Osteocyte (in vitro differentiated cells): ENCODE measurements at places on chromosomes 12 and 14. TPM values are rescaled to one million over a fixed set of nuclear protein-coding genes. Genes with fewer than 3 reads are reported as not detected.

DNA sequence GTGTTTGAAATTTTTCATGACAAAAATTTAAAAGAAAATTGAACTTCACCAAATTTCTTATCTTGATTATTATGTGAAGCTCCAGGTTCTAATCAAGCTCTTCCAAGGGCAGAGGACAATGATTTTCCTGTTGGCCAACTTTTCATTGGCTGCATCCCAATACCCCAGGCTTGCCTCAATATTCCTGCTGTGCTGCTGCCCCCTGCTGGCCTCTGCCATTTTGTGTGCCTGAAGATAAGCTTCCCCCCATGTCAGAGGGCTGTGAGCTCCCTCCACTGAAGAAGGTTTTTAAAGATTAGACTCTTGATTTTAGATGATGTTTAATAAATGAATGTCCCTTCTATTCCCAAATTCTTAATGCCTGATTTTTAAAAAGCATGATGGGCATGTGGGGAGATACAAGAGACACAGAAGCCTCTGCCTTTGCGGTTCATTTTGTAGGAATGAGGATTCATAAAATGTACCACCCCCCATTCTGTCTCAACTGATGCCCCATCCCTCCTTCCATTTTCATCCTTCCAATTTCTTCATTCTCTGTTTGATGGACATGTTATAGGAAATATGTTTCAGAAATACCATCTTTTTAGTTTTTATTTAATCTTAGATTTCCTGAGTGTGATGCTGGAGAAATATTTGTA is 76.7 kb upstream of the RGS6 start:
- no peak overlapping the region for H3K4me3 ChIP-seq
- H3K36me3 ChIP-seq = no peaks in the 10 kb centered on the region
- no peak for DNase-seq
- peaks cover 17% of the 10 kb centered on the region for H3K27me3 ChIP-seq
- H3K27ac ChIP-seq = no peak overlapping the region

Gene GYS2
- 0.10 TPM in 1 of 2 replicates, not detected in the other for total RNA-seq

DNA sequence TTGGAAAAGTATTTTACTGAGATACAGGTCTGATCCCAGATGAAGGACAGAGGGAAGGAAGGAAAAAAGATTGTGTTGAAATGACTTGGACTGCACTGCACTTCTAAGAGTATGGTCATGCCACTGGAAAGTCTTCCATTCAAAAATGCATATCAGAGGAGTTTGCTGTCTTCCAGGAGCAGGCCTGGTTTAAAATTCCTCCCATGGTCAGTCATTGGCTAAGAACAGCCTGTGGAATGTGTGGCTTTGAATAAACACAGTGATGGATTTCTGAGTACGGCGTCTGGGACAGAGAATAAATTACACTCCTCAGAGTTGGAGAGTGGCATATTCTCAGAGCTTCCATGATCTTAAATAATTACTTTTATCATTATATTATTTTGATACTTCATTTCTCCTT is 245.8 kb upstream of the PDZRN4 start:
- H3K27ac ChIP-seq = no peak overlapping the region
- no peaks in the 10 kb centered on the region for H3K36me3 ChIP-seq
- H3K4me3 ChIP-seq = no peak overlapping the region
- peaks cover 23% of the 10 kb centered on the region for H3K27me3 ChIP-seq
- no peak for DNase-seq

GRCh38 chr12:120199025-120199424 is 1.9 kb downstream of the RPLP0 start:
- H3K36me3 ChIP-seq = peaks cover 20% of the 10 kb centered on the region
- H3K4me1 ChIP-seq = peaks cover 43% of the 10 kb centered on the region
- no peaks in the 10 kb centered on the region for H3K27me3 ChIP-seq

Gene ALX1
- total RNA-seq = 1.9 and 3.0 TPM in 2 replicates

Gene INTS13
- total RNA-seq = 22.4 and 27.6 TPM in 2 replicates

Gene OAS1
- total RNA-seq = 0.48 TPM in 1 of 2 replicates, not detected in the other

Gene VRTN
- not detected in 2 replicates for total RNA-seq

Gene OASL
- 0.21 and 0.24 TPM in 2 replicates for total RNA-seq

- H3K27ac ChIP-seq = peak overlapping the region; percentile 78
- H3K27me3 ChIP-seq = no peaks in the 10 kb centered on the region
- DNase-seq = no peak
- no peaks in the 10 kb centered on the region for H3K36me3 ChIP-seq
These were observed 1385.8 kb upstream of the FLRT2 start for GRCh38 chr14:84144166-84144565.

Gene RASSF9
- total RNA-seq = 0.16 TPM in 2 replicates

- no peak overlapping the region for H3K4me3 ChIP-seq
- DNase-seq = peak; percentile 71
- H3K4me1 ChIP-seq = peaks cover 4% of the 10 kb centered on the region
- H3K36me3 ChIP-seq = no peaks in the 10 kb centered on the region
These were observed 94.5 kb downstream of the PLXNC1 start for GRCh38 chr12:94242901-94243300.

- H3K27me3 ChIP-seq = peaks cover 61% of the 10 kb centered on the region
- no peak overlapping the region for H3K27ac ChIP-seq
- no peak for DNase-seq
- H3K36me3 ChIP-seq = no peaks in the 10 kb centered on the region
- peak overlapping the region; percentile 64 for H3K4me3 ChIP-seq
These were observed 77.4 kb upstream of the ANO4 start for GRCh38 chr12:100716945-100717732.

GRCh38 chr12:51746416-51746815 is 102.1 kb downstream of the FIGNL2 start:
- H3K27ac ChIP-seq = no peak overlapping the region
- no peaks in the 10 kb centered on the region for H3K4me1 ChIP-seq
- H3K27me3 ChIP-seq = no peaks in the 10 kb centered on the region
- H3K4me3 ChIP-seq = no peak overlapping the region
- H3K36me3 ChIP-seq = no peaks in the 10 kb centered on the region

GRCh38 chr14:59428581-59429012 is 36.6 kb downstream of the GPR135 start:
- no peaks in the 10 kb centered on the region for H3K36me3 ChIP-seq
- H3K27me3 ChIP-seq = no peaks in the 10 kb centered on the region
- no peak overlapping the region for H3K4me3 ChIP-seq

DNA sequence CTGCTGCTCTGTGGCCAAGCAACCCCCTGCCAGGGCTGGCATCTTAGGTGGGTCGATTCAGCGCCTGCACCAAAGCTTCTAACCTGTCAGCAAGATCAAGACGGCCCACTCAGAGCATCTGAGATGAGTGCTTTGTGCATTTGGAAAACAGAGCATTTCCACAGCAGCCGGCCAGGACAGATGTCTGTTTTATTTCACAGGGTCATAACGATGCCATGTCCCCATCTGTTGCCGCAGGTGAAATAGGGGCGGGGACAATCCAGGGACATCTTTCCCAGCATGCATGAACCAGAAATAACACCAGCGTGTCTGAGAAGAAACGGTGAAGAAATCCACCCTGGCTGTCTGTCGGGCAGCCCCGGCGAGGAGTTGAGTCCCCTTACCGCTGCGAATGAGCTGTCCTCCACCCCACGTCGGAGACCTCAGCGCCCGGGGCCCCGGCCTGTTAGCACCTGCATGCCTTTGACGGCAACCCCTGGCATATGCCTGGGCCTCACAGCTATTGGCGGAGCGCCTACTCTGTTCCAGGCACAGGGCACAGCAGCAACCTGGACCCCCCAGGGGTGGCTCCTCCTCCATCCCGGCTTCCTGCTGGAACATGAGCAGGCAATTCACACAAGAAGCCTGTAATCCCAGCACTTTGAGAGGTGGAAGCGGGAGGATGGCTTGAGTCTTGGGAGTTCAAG is 30.6 kb upstream of the ULK1 start:
- H3K4me1 ChIP-seq = peaks cover 46% of the 10 kb centered on the region
- H3K36me3 ChIP-seq = no peaks in the 10 kb centered on the region
- no peaks in the 10 kb centered on the region for H3K27me3 ChIP-seq
- no peak overlapping the region for H3K27ac ChIP-seq
- DNase-seq = no peak
- no peak overlapping the region for H3K4me3 ChIP-seq

- no peaks in the 10 kb centered on the region for H3K36me3 ChIP-seq
- no peak overlapping the region for H3K27ac ChIP-seq
- no peak for DNase-seq
- peaks cover 2% of the 10 kb centered on the region for H3K4me1 ChIP-seq
- H3K27me3 ChIP-seq = no peaks in the 10 kb centered on the region
These were observed 1206.0 kb upstream of the FLRT2 start for GRCh38 chr14:84323978-84324377.

GRCh38 chr12:27709932-27710591 is 570 bp upstream of the MRPS35 start:
- H3K4me3 ChIP-seq = peak overlapping the region; percentile 92
- DNase-seq = no peak
- peaks cover 2% of the 10 kb centered on the region for H3K36me3 ChIP-seq
- H3K27ac ChIP-seq = peak overlapping the region; percentile 95

DNA sequence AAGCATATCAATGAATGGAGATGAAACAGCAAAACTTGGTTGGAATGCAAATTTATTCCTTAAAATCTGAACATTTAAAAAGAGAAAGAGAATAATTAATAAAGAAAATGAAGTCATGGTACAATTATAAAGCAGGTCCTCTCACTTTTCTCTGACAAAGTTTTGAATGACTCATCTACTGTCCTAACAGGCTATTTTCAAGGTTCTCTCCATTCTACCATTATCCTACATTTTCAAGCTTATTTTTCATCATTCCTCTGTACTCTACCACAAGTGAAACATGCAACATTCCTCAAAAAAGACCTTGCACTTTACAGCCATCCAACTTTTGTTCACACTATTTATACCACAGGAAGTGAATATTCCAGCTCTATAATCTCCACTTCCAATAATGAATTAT is 36.9 kb upstream of the AP4S1 start:
- no peak overlapping the region for H3K4me3 ChIP-seq
- no peaks in the 10 kb centered on the region for H3K36me3 ChIP-seq
- peaks cover 33% of the 10 kb centered on the region for H3K4me1 ChIP-seq
- DNase-seq = no peak
- H3K27ac ChIP-seq = peak overlapping the region; percentile 60
- no peaks in the 10 kb centered on the region for H3K27me3 ChIP-seq

- H3K27me3 ChIP-seq = no peaks in the 10 kb centered on the region
- H3K4me3 ChIP-seq = no peak overlapping the region
- DNase-seq = no peak
These were observed 12.3 kb downstream of the IL31 start for GRCh38 chr12:122161682-122162081.

DNA sequence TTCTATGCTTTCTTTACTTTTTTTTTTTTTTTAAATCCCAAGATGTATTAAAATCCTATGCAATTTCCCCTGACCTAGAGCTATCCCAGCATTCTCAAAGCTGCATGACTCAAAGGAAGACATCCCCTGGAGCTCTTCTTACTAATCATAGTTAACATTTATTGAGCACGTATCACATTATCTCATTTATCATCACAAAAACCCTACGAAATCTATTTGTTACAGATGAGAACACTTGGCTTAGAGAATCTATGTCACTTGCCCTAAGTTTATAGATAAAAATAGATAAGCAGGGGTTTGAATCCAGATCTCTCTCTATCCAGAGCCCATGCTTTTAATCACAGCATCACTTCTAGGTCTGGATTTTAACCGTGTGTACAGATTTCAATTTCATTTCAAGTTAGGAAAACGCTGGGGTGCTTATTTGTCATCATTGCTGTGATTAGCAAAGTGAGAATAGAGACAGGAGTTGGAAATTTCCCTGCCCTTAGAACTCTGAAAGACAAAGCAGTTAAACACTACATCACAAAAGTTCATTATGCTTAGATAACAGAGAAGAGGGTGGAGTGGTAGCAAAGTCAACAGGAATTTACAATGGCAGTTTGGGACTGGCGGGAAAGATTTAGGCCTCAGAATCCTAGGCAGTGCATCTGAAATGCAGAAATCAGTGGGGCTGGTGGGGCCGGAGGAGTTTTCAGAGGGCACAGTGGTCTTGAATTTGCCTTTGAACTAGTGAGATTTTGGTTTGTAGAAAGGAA is 177.7 kb upstream of the FRMD6 start:
- H3K4me1 ChIP-seq = peaks cover 19% of the 10 kb centered on the region
- H3K27me3 ChIP-seq = no peaks in the 10 kb centered on the region
- H3K4me3 ChIP-seq = no peak overlapping the region
- H3K36me3 ChIP-seq = no peaks in the 10 kb centered on the region
- no peak overlapping the region for H3K27ac ChIP-seq
- DNase-seq = no peak

DNA sequence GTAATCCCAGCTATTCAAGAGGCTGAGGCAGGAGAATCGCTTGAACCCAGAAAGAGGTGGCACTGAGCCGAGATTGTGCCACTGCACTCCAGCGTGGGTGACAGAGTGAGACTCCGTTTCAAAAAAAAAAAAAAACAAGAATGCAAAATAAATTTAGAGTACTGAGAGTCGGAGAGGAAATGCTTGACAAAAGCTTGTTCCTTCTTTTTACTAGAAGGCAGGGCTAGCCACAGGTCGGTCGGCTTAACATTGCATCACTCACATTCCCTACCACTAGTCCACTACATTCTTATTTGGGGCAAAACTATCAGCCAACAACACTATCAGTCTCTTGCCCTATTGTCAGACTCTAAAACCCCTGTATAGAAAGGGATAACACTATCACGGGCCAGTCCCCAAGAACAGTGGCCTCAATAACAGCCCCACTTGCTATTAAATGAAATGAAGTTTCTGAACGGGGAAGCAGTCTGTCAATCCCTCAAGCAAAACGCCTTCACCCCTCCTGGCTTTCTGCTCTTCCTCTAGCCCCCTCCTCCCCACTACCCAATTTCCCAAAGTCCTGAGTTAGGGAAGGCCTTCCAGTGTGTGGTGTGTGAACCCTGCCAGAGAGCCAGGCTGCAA is 1.0 kb downstream of the RNF41 start:
- no peaks in the 10 kb centered on the region for H3K27me3 ChIP-seq
- DNase-seq = no peak
- peak overlapping the region; percentile 99 for H3K27ac ChIP-seq
- peaks cover 40% of the 10 kb centered on the region for H3K4me1 ChIP-seq
- H3K36me3 ChIP-seq = peaks cover 6% of the 10 kb centered on the region

- H3K4me3 ChIP-seq = peak overlapping the region; percentile 98
- no peak for DNase-seq
- no peaks in the 10 kb centered on the region for H3K27me3 ChIP-seq
- H3K36me3 ChIP-seq = peaks cover 29% of the 10 kb centered on the region
- peak overlapping the region; percentile 69 for H3K27ac ChIP-seq
- H3K4me1 ChIP-seq = peaks cover 55% of the 10 kb centered on the region
These were observed 2.2 kb downstream of the NAB2 start for GRCh38 chr12:57090924-57091637.

Gene LRFN5
- total RNA-seq = 0.16 TPM in 1 of 2 replicates, not detected in the other

Gene GSG1
- total RNA-seq = not detected in 2 replicates

Gene GLT1D1
- 0.11 TPM in 1 of 2 replicates, not detected in the other for total RNA-seq

GRCh38 chr14:87869619-87870583 is 123.1 kb downstream of the GALC start:
- H3K36me3 ChIP-seq = no peaks in the 10 kb centered on the region
- H3K4me3 ChIP-seq = no peak overlapping the region
- no peak for DNase-seq

- peaks cover 8% of the 10 kb centered on the region for H3K27me3 ChIP-seq
- no peak overlapping the region for H3K4me3 ChIP-seq
- DNase-seq = no peak
These were observed 9.4 kb downstream of the GCH1 start for GRCh38 chr14:54893151-54893760.

Gene PRKD1
- 6.1 and 6.6 TPM in 2 replicates for total RNA-seq

GRCh38 chr12:93223440-93224426 is 154.0 kb upstream of the NUDT4 start:
- H3K27me3 ChIP-seq = no peaks in the 10 kb centered on the region
- H3K27ac ChIP-seq = no peak overlapping the region
- peaks cover 1% of the 10 kb centered on the region for H3K4me1 ChIP-seq
- H3K36me3 ChIP-seq = peaks cover 3% of the 10 kb centered on the region
- H3K4me3 ChIP-seq = no peak overlapping the region

- H3K4me3 ChIP-seq = no peak overlapping the region
- H3K27ac ChIP-seq = no peak overlapping the region
- peaks cover 7% of the 10 kb centered on the region for H3K27me3 ChIP-seq
- H3K4me1 ChIP-seq = no peaks in the 10 kb centered on the region
These were observed 20.2 kb upstream of the PPP1CC start for GRCh38 chr12:110762891-110763290.
